Retinal pigment epithelial cell (primary cell): ENCODE measurements at places on chromosomes 7 and 10.

GRCh38 chr10:121536310-121536913, 61.8 kb downstream of the FGFR2 start:
- peak; percentile 54 for DNase-seq

DNA sequence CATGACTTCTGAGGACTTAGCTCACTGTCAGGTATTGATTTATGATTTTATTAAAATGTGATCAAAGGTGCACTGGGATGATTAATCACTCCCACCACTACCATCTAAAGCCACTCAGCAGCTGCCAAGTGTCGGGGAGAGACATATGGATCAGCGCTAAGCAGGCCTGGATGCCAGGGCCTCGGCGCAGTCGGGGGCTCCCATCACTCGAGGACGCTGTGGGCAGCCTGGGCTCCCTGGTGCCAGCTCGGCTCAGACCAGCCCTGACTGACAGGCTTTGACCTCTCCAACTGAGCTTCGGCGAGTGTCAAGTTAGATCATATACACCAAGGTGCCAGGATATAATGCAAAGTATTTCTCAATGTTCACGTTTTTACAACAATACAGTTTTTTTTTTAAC, 267.7 kb downstream of the ACTR3B start:
- no peak for DNase-seq

DNA sequence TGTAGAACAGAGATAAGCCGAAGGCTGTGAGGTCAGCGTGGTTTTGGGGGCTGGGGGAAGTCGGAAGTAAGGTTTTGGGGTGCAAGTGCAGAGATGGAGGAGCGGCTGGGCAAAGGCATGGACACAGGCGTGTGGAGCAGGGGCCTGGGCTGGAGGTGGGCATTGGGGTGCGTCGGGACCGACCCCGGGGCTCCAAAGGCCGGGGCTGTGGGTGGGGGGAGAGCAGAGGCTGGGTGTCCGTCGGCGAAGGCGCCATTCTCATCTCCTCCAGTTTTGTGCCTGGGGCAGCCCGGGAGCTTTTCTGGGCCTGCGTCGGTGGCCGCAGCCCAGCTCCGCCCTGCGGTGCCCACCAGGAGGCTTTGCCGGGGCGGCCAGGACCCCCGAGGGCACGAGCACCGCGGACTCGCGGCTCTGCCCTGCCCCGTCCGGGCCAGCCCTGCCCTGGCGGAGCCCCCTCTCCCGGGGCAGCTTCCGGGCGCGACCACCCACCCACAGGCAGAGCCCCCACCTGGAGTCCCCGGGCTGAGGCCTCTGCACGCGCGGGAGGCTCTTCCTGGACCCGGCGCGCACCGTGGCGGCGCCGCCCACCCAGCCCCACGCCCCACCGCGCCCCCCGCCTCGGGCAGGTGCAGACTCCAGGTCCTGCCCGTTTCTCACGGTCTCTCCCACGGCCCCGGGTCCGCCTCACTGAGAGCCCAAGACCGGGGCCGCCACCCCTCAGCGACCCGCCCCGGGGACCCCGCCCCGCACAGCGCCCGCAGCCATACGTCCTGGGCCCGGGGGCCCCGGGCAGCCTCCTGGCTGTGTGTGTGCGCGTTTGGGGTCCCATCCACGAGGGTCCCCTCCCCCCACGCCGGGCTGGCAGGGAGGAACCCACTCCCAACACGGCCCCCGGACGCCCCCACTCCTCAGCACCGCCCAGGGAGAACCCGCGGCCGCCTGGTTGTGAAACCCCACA, 7.7 kb upstream of the SCART1 start:
- DNase-seq = no peak

DNA sequence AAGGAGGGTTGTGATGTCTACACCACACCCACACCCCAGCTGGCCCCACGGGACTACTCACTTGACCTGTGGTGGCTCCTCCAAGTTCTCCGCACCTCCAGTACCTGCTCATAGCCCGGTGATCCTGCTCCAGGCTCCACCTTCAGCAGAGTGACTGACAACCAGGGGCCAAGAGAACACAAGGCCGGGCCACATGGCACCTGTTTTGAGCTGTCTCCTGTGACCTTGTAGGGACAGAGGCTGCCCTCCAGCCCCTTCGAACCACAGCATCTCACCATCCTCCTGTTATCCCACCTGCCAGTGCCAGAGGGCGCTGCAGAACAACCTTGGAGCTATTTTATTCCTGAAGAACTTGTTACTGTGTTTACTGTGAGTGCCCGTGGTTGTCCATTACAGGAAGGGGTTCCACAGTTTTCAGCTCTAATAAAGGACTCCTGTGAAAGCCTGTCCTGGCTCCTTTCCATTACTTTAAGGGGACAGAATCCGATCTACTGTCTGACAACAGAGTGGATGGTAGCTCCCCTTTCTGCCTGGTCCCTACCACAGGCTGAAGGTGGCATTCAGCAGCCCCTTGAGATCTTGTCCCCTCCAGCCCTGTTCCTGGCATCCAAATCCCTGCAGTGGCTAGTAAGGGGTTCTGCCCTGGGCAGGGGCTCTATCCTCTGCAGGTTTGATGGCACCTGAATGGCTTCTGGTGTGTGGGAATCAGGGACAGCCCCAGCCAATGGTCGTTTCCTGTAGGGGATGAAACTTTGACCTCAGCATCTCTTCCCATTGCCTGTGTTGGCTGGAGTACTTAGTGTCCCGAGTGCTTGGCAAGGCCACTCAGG, 50.8 kb downstream of the C10orf120 start:
- no peak for DNase-seq

- DNase-seq = no peak
Observed at GRCh38 chr10:63084690-63085382, 48.3 kb upstream of the NRBF2 start.

- DNase-seq = no peak
Observed at GRCh38 chr7:102425639-102426267, 7.6 kb upstream of the ORAI2 start.

GRCh38 chr10:95356190-95356955, 65.6 kb upstream of the PDLIM1 start:
- DNase-seq = no peak

DNA sequence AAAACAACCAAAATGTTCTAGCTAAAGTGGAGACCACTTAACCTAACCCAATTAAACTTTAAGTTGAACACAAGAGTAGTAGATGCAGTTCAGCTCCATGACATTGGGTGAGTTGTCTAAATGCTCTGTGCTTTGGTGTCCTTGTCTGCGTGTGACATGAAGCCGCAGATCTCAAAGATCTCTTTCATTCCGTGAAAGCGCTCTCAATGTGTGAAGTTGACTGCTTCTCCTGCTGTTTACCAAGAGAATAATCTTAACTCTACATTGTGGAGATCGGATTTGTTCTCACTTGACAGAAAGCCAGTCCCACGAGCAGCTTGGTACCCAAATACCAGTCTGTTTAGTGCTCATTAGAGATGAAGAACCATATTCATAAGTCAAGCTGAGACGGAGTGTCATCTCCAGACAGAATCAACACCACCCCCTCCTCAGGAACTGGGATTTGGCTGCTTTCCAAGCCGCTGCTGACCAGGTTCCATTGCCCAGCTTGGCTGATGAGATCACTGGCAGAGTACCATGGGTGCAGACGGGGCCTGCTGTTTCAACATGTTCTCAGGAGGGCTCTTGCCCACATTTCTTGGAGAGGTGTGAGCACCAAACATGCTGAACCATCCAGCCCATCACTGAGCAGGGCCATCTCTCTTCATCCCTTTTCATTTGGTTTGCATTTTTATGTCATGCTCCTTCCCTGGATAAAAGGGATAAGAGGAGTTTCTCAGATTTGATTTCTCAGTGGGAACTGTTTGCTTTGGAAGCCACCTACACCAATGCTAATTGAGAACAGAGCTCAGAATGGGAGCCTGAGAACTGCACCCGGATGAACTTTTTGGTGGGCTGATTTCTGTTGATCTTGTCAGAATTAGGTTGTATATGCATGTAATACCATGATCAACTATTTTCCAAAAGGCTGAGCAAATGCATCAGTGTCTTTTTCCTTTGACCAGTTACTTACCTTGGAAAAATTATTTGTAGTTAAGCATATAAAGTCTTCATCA, 95.8 kb upstream of the AGBL3 start:
- DNase-seq = peak; percentile 46

DNA sequence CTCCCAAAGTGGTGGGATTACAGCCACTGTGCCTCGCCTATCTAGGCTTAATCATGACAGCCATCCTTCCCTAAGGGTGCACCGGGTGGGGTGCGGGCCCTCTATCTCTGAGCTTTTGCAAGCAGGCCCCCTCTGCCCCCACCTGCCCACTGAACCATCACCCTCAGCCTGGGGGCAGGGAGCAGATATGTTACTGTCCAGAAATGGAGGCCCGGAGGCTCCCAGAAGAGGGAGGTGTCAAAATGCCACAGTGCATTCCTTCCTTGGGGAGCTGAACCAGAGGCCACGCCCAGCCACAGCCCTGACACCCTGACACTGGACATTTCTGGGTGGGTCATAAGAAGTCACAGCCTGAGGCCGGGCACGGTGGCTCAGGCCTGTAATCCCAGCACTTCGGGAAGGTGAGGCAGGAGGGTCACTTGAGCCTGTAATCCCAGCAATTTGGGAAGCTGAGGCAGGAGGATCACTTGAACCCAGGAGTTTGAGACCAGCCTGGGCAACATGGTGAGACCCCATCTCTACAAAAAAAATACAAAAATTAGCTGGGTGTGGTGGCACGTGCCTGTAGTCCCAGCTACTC, 129.8 kb upstream of the TNRC18 start:
- no peak for DNase-seq

GRCh38 chr7:70183278-70183677, 585.0 kb downstream of the AUTS2 start:
- no peak for DNase-seq

- no peak for DNase-seq
Observed at GRCh38 chr10:88754287-88754686, 5.5 kb upstream of the LIPN start.

DNA sequence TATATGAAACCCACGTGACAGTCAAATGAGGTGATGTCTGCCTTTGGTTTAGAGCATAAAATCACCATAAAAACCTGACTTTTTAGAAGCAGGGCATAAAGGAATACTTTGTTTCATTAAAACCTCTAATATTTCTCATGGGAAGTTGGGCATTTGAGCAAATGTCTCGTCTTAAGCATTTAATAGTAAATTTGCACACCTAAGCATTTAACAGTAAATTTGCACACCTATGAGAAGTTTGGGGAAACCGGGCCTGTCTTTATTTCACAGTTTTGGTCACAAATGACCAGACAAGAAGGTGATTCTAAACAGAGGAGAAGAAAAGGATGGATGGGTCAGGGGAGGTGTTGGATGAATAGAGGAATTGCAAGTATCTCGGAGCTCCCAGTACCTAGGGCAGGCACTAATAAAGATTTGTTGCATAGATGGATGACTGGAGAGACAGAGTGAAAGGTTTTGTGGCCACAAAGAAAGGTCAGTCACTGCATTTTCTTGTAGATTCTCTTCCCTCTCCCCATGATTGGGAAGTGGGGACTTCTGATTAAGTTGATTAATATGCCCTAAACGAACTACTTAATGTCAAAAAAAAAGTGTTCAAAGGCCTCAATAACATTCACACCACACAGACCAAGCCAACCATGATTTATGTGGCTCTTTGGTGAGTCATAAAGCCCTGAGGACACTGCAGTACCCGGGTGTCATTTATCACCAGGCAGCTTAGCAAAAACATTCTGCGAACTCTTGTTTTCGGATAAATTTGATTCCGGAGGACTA, 158.2 kb downstream of the SPAG6 start:
- no peak for DNase-seq

GRCh38 chr7:109782806-109783205, 1213.1 kb downstream of the DNAJB9 start:
- DNase-seq = no peak

DNA sequence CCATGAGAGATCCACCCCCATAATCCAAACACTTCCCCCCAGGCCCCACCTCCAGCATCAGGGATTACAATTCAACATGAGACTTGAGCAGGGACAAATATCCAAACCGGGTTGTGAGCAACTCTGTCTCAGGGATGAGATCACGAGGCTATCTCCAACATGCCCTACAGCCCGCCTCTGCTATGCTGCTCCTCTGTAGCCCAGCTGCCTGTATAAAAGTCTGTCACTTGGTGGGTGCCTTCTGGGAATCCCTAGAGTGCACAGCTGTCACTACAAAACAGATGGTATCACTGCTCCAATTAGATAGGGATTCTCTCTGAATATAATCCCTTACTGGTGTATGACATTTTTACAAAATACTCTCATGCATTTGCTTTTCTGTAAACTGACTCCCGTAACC, 114.9 kb upstream of the NANOS1 start:
- DNase-seq = no peak

- DNase-seq = no peak
Observed at GRCh38 chr10:128258421-128258976, 132.3 kb upstream of the MKI67 start.
